Hematopoietic multipotent progenitor cell treated with erythropoietin and hydrocortisone succinate and interleukin-3 and kit ligand, for 15 days (in vitro differentiated cells): ENCODE measurements at places on chromosomes 2 and 18.

GRCh38 chr2:126668254-126668653 lies 12.3 kb downstream of the GYPC start:
- no peak for DNase-seq

- no peak for DNase-seq
Measured at GRCh38 chr2:48227617-48228344, 302.2 kb upstream of the STON1 start.

- no peak for DNase-seq
Measured at GRCh38 chr2:18651842-18652774, 62.7 kb upstream of the NT5C1B start.

GRCh38 chr2:209613649-209614305 lies 157.9 kb upstream of the UNC80 start:
- DNase-seq, result no peak

DNA sequence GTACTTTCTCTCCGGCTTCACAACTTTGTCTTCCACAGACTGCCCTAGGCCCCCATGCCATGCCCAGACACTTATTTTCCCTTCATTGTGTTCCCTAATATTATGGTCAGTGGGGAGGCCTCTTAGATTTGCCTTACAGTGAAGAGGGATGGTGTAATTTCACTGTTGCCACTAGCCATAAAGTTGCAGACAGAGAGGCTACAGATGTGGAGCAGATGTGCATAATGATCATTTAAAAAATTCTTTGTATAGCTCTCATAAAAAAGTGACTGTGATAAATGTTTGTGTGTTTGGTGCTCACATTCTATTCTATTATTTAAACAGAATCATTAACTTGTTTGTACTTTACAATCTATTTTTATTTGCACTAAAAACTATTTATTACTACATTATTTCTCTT lies 67.5 kb upstream of the FN1 start:
- no peak for DNase-seq

GRCh38 chr18:47501946-47502345 lies 250.5 kb upstream of the SKOR2 start:
- DNase-seq, result no peak

DNA sequence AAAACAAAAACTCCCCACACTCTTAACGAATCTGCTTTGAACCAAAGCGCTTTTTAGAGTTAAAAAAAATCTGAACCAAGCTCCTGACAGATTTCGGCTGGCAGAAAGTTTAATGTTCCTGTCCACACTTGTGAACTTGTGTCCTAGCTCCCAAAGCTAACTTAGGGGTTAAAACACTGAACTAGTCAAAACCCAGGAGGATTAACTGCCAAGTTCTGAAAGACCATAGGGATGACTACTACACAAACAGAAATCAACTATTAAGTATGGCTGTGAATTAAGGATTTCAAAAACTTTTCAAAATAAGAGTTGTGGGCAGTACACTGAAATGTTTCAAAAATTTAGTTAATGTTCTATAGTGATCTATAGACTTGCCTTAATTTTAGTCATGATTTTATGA lies 26.2 kb upstream of the CDKL4 start:
- DNase-seq, result no peak
